ENCODE measurements at places on chromosomes 5 and 9.

- DNase-seq: no peak
These were observed 64.3 kb downstream of the CDH18 start for GRCh38 chr5:19923742-19924141.

DNA sequence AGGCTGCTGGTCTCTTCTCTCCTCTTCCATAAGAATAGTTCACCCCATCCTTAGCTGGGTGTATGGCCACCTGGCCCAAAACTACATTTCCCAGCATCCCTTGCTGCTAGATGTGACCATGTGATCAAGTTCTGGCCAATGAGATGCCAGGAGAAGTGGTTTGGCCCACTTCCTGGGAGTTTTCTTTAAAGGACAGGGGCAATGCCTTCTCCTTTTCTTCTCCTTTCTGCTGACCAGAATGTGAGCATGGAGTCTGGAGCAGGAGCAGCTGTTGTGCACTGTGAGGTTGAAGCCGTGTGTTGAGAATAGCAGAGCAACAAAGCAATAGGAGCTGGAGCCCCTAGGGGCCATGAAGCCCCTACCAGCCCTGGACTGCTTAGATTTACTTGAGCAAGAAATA lies 36.8 kb downstream of the C9orf50 start:
- DNase-seq: peak; percentile 57

DNA sequence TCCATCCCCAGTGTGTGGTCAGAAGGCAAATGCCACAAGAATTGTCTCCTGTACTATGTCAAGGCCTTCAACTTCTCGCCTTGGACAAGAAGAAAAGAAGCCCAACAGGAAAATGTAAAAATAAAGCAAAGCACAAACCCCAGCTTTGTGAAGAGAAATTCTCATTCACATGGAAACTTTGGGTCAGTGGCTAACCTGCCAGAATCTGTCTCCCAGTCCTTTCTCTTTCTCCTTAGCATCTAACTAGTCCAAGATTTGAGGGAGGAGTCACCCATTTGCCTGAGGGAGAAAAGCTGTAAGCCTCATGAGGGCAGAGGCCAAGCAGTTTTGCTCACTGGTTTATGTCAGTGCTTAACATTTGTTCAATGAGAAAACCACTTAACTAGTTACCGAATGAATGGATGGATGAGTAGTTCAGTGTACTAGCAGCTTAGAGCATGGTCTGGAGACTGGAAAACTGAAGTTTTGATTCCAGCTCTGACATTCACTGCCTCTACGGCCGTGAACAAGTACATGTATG lies 36.0 kb downstream of the ADAM19 start:
- DNase-seq: no peak

DNA sequence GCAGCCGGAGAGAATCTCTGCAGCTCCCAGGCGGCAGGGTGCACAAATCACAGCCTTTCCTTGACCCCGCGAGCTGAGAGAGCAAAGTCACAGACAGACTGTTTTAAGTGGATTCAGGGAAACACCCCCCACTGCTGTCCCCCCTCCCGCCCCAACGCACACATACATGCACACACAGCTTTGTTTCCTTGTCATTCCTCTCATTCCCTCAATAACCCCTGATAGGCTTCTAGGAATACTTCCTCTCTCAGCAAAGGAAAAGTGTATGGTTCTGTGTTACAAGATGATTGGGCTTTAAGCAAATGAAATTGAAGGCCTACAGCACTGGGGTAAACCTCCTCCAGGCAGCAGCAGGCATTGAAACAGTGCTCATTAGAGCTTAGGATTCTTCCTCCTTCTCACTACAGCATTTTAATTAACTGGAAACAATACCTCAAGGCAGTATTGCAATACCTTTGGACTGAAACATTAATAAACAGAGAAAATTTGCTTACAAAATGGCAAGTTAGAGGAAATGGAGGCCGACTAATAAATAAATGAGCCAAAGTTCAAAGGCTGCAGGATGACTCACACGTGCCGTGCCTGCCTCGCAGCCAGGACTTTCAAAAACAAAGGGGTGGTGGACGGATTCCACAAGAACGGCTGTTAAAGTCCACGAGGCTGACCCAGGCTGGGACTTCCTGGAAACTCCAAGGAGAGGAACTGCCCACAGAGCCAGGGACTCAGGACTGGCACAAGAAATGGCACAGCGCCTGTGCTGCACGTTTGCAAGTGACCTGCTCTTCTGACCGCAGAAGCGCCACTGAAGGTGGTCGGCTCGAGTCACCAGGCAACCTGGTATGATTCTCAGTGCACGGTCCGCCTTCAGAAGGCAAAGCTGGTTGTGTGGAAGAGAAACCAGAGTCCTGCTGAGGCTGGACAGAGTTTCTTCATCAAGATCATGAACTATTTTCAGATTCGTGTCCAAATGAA lies 236.2 kb downstream of the SYK start:
- DNase-seq: no peak

DNA sequence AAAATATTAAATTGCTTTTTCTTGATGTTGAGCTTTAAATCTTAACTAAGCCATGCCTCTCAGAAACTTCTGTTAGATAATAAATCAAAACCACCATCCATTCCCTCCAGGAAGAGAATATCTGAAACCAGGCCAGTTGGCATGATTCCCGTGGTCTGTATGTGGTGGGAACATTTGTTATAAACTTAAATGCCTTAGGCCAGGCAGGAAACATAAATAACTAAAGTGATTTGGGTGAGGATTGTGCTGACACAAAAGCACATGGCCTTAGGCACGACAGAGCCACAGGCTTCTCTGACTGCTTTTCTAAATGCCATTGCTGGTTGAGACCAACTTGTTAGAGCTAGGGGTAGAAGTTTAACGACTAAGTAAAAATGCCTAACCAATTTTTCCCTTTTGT lies 255.9 kb downstream of the GABRG2 start:
- no peak for DNase-seq

- DNase-seq: no peak
These were observed 45.6 kb downstream of the DBH start for GRCh38 chr9:133681658-133682306.

GRCh38 chr5:21862986-21863385 lies 990.2 kb downstream of the CDH12 start:
- no peak for DNase-seq

GRCh38 chr5:348726-349125 lies 27.2 kb downstream of the AHRR start:
- no peak for DNase-seq

DNA sequence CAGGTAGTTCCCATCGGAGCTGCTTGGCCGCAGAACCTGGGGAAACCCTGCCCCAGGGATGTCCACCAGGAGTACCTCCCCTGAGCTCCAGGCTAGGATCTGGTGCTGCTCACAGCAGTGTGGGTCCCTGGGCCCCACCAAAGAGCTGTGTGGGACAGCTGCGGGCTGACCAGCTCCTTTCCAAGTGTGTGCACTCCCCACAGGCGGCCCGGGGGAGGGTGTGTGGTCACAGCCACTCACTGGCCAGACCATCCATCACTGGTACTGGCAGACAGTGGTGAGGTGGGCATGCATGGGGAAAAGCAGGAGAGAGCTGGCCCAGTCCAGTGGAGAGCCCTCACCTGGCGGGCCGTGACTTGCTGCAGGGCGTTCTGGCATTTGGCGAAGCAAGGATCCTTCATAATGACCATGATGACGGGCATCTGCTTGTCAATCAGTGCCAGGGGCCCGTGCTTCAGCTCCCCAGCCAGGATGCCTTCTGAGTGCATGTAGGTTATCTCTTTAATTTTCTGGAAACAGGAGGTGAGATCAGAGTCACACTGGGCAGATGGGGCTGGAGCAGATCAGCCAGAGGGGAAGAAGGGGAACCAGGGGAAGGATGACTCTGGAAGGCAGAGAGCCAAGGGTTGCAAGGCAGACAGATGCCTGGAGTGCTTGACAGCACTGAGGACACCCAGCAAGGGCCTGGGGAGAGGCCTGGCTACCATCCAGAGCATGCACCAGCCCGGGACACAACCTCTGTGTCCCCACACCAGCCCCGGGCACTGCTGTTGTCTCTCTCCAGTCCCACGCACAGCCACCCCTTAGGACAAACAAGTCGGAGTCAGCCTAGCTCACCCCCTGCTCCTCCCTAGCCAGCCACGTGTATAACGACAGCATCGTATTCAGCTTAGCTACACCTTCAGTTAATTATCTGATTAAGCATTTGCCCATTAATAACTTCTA lies 12.8 kb upstream of the MAPK9 start:
- no peak for DNase-seq

GRCh38 chr5:94928891-94929290 lies 310.4 kb downstream of the SLF1 start:
- DNase-seq: no peak

DNA sequence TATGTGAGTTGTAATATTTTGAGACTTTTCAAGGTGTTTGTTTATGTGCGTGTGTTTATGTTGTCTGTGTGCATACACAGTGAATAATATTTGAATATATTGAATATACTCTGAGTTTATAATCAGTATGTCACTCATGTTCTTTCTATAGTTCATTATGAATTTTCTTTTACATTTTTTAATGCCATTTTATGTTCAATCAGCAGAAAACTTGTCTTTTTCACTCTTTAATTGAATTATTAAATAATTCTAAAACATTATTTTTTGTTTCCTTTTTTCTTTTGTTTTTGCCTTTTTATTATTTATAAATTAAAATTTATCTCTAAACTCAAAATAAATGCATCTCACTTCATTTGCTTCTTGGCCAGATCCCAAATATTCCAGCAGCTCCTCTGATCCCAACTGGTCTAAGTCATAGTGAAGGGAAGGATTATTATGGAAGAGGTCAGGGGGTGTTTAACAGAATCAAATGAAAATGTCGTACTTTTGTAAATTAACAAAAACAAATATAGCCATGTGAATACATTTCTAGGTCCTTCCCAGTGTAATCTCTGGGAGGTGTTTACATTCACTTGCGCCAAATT lies 188.9 kb downstream of the KDM4C start:
- no peak for DNase-seq

DNA sequence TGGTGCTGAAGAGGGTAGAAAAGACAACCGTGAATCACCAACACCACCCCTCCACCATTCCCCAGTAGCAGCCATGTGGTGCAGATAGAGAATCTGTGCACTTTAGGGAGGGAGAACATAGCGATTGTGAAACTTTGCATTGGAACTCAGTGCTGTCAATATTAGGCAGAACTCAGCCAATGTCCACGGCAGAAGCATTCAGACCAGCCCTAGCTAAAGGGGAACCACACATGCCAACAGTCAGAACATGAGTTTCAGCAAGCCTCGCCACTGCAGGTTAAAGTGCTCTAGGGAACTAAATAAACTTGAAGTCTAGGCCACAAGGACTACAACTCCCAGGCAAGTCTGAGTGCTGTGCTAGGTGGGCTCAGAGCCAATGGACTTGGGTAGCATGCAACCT lies 38.5 kb upstream of the DEPDC1B start:
- no peak for DNase-seq

GRCh38 chr5:157456301-157456700 lies 3.7 kb upstream of the NIPAL4 start:
- peak; percentile 90 for DNase-seq

DNA sequence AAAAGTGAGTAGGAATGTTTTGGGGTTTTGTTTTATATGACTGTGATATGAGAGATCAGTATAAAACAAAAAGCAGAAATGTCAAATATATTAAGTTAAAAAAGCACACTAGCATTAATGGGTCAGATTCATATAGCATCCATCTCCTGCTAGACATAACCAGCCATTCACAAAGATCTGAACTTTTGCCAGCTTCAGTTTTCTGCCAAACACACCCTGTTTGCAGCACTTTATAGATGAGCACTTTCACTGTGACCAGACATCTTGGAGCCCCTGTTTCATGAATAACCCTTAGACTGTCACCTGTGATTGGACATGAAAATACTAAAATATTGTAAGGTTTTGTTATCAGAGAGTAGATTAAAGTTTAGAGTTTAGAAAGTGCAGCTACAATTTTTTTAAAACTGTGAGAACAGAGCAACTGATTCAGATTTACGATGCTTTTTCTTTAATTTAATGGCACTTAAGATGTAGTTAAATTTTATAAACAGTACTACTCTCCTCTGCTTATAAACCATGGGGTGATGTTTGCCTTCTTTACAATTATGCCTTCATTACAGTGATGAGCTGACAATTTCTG lies 142.6 kb downstream of the KCTD16 start:
- no peak for DNase-seq

DNA sequence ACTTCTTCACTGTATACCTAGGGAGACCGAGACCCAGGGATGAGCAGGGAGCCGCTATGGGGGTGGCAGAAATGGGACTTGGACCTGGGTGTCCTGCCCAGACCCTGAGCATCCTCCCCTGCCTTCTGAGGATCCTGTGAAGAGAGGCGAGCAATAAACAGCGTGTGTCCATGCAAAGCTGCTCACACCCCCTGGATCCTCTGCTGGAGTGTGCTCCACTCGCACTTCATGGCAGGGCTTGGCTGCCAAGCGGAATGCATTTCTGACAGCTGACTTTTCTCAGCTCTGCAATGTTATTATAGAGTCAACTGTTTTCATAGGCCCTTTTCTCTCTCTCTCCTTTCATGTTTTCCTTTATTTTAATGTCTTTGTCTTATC lies 31.0 kb upstream of the ALDH1B1 start:
- DNase-seq: no peak

- DNase-seq: no peak
These were observed 216.6 kb upstream of the ADCY2 start for GRCh38 chr5:7179364-7179763.

DNA sequence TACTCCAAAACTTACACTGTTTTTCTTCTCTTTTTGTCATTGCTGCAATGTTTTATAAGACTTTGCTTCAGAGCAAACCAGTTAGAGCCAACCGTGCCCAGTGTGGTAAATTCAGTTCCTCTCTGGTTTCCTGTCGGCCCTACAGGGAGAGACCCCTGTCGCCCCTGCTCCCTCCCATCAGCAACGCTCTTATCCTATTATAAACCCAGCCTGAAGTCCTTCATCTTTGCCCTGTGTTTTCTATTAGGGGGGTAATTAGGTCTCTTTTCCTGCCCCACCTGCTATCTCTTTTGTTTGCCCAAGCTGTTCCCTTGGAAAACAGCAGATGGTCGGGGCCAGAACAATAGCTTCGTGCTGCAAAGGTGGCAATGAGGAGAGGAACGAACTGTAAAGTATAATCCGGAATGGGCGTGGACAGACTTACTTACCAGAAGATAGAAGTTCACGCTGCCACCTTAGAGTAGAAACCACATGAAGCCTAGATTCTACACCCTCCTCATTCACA lies 21.4 kb upstream of the OTULINL start:
- DNase-seq: no peak
